Hematopoietic multipotent progenitor cell treated with erythropoietin and hydrocortisone succinate and interleukin-3 and kit ligand, for 4 days (in vitro differentiated cells): ENCODE measurements at places on chromosomes 7 and 10.

GRCh38 chr10:63591600-63592379, 70.6 kb downstream of the REEP3 start:
- DNase-seq: no peak

DNA sequence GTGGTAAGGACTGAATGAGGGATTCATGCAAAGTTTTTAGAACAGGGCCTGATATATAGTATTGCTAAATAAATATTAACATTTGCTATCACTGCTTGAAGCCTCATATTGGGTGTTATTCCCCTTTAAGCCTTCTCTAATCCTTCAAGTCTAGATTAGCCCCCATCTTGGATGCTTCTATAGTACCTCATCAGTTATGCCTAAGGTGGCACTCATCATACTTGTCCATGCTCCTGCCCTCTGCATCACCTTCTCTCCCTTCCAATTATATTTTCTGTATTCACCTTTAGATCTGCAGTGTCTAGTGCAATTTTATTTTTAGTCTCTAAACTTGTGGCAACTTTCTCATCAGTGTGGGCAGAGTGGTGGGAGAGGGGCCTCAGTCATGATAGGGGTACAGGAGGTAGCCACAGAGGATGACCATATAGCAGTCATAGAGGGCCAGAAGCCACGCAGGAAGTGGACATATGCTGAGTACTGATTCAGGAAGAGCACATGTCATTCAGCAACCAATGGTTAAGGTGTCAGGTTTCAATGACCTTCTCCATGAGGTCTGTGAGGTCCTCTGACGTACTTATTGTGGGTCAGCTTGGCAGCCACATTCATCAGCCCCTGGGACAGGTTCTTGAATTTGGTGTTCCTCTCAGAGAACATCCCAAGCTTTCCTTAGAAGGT, 2.5 kb downstream of the ENTPD1 start:
- no peak for DNase-seq

DNA sequence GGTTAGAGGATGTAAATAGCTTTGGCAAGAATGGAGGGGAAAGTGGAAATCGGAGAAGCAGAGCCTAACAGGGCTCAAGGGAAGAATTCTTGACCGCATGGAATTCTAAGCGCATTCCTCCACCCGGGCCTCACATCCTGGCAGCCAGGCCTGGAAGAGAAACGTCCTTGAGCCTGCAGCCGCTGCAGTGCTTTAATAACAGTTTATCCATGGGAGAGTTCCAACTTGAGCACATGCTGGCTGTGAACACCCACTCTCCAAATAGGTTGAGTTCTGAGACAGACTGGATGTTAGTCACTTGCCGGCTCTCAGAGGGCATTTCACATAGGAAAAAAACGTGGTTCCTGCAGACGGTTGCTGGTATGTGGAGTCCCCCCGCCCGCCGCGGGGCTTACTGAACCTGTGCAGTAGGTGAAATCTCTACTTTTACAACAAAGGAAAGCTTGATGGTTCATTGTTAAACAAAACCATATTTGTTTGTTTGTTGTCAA, 61.4 kb upstream of the STEAP1B start:
- no peak for DNase-seq

DNA sequence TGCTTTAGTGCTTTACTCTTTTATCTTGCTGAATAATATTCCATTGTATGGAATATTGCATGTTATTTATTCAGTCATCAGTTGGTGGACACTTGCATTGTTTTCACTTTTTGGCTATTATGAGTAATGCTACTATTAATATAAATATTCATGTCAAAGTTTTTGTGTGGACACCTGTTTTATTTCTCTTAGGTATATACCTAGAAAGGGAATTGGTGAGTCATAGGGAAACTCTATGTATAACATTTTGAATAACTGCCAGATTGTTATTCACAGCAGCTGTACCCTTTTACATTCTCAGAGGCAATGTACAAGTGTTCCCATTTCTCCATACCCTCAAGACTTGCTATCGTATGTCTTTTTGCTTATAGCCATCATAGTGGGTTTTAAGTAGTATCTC, 268.7 kb downstream of the SEMA3A start:
- no peak for DNase-seq

DNA sequence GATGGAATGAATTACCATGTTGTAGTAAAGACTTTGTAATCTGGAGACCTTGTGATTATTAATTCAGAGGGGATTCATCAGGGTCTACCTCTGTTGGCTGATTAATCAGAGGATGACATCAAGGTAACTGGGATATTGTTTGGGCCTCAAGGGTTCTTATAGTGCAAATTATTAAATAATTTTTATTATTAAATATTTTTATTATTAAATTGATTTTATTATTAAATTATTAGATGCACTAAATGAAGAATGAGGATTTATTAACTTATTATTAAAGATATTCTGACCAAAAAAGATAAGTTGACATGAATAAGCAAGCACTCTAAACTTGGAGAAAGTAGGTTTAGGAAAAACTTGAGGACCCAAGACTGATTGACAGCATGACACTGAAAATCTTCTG, 661.7 kb downstream of the NRG3 start:
- DNase-seq: no peak

GRCh38 chr10:94042001-94042833, 48.5 kb downstream of the PLCE1 start:
- DNase-seq: no peak

DNA sequence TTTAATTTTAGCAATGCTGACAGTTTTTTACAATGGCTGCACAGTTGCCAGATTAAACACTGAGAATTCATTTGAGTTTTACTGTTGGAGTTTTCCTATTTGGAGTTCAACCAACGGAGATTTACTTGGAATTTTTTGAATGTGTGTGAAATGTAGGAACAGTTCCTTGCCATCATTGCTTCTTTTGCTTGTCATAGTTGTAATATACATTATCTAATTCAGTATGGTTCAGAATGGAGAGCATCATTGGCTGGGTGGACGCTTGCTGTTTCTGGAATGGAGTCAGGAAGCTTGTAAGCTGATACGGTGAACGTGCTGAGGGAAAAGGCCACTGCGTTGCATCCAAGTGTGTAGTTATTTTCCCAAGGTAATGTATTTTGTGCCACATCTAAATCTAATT, 404.3 kb upstream of the KLF6 start:
- DNase-seq: no peak

DNA sequence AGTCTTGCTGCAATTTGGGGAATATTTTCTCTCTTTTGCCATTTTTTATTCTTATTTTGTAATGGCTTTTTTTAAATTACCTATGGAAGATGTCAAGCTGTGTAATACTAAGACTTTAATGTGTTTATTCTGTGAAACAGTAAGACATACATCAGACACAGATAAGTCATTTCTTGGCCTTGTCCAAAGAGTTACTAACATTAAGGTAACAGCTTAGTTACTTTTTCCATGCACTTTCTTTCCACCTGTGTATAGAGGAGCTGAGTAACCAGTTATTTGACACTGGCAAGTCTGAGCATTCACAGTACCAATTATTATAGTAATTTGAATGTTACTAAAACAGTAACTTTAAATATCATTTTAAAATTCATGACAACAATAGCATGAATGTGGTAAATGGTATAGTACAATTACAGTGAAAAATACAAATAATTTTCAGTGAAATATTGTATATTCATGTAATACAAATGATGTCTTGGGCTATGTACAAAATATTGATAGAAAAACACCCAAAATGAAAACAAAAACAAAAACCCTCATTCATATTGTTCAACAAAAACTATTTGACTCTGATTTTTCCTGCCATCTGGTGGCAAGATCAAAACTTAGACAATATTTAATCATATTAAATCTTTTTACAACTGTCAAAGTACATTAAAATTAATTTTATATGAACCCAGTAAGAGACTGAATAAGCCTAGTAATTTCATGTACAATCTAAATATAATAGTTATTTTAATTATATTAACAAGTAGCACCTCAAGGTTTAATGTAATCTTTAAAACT, 259.8 kb upstream of the SEMA3A start:
- no peak for DNase-seq

- no peak for DNase-seq
Observed at GRCh38 chr7:94848992-94849576, 58.3 kb upstream of the PPP1R9A start.

GRCh38 chr7:126804604-126805003, 448.1 kb downstream of the GRM8 start:
- no peak for DNase-seq

GRCh38 chr7:158320328-158320727, 267.3 kb downstream of the PTPRN2 start:
- DNase-seq: no peak

- DNase-seq: no peak
Observed at GRCh38 chr7:47551668-47552440, 30.1 kb downstream of the TNS3 start.

DNA sequence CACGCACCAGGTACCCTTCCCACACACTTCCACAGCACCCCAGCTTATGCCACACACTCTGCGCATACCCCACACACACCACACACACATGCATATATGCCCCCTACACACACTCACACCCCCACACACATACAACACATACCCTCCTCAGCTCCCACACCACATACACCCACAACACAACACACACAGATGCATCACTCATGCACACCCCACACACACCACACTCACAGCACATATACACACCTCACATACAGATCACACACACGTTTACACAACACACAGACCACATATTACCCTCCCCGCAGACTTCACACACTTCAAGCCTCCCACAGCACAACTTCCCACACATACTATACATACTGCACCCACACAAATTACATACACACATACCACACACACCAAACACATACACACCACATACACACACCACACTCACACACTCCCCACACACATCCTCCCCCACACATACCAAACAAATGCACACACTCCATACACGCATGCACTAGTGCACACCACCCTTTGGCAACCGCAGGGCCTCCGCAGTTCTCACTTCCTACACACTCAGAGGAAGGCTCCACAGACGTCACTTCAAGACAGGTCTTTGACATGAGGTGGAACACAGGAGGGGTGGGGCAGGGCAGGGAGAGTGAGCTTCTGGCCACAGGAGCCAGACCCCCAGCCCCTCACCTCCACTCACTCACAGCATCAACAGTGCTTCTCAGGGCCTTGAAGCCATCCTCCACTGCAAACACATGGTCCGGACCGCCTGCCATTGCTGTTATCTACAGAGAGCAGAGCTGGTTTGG, 18.5 kb upstream of the ANTXRL start:
- DNase-seq: no peak

GRCh38 chr10:78349165-78349516, 315.5 kb downstream of the RPS24 start:
- DNase-seq: no peak

GRCh38 chr7:18320971-18321567, 174.5 kb upstream of the HDAC9 start:
- DNase-seq: peak; percentile 76

DNA sequence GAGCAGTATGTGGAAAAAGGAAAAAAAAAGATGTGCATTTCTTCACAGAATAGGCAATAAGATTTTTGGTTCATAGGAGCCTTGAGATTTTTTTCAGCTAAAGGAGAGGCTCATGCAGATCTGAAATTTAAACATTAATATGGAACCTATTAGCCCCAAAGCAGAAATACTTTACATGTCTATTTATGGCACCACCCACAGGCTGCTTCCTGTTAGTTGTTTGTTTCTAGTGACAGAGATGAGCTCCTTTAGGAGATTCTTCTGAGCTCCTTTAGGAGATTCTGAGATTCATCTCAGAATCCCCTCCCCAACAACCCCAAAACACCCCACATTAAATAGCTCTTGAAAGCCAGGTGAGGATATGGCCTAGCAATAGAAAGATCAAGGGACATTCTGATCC, 27.9 kb upstream of the HPS1 start:
- no peak for DNase-seq

DNA sequence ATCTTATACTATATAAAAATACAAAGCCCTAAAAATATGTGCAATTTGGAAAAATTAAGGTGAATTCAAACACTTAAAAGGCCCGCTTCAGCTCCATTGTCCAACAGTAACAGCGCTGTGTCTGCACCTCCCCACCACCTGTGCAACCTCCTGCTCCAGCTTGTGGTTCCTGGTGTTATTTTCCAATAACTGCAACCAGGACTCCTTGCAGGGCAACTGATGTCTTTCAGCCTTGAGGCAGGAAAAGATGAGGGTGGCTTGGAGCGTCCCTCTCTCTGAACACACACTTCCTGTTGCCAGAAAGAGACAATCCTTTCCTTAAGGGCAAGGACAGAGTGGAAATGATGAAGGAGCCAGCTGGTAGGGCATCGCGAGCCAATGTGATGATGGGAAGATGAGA, 336.0 kb downstream of the GLRX3 start:
- DNase-seq: no peak

GRCh38 chr7:35494407-35494806, 200.5 kb downstream of the HERPUD2 start:
- no peak for DNase-seq

DNA sequence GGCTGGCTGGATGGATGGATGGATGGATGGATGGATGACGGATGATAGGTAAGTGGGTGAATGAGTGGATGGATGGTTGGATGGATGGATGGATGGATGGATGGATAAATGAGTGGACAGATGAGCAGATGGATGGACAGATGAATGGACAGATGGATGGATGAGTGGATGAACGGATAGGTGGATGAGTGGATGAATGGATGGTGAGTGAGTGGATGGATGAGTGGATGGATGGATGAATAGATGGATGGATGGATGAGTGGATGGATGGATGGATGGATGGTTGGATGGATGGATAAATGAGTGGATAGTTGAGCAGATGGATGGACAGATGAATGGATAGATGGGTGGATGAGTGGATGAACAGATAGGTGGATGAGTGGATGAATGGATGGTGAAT, 340.7 kb upstream of the AUTS2 start:
- DNase-seq: no peak

DNA sequence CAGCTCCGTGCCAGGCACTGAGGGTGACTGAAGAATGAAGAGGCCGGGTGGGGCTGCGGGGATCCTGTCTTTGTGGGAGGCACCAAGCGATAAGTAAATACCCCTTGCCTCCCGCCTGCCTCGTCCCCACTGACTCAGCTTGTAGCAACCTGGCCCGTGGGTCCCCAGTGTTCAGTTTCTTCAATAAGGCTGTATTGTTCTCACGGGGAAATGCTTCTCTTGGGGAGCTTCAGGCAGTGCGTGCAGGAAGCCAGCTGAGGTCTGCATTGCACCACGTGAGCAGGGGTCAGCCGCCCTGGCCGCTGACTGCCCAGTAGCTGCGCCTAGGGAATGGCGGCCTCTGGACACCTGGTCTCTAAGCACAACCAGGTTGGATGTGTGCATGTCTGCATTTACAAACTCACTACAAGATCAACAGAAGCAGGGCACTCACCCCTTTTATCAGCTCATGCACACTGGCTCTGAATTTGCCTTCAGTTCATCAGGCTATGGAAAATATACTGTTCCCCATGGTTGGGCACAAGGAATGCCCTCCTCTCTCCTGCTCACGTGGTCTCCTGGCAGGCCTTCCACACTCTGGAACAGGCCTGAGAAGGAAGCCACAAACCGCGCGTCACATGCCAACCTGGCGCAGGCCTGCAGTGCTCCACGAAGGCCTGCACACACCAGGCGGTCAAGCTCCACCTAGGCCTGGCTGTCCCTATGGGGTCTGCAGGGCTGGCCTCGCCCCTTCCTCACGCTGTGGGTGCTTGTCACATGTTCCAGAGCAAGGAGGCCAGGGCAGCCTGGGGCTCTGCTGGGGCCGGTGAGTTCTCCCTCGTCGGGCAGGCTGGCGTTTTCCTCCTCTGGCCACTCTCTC, 135.7 kb upstream of the RNF32 start:
- DNase-seq: no peak

GRCh38 chr7:107998150-107998549, 4.8 kb downstream of the LAMB1 start:
- no peak for DNase-seq
